Stimulated activated CD8-positive, alpha-beta memory T cell treated with anti-CD3 and anti-CD28 coated beads, Interleukin-7, amount 100 ng/mL, for 1 hour (primary cell): ENCODE measurements at places on chromosomes 3 and 15.
A peak's percentile ranks its signal among the peaks of the same experiment; 100 is the strongest.

GRCh38 chr3:37969596-37970100 is 20.9 kb upstream of the VILL start:
- DNase-seq = no peak

DNA sequence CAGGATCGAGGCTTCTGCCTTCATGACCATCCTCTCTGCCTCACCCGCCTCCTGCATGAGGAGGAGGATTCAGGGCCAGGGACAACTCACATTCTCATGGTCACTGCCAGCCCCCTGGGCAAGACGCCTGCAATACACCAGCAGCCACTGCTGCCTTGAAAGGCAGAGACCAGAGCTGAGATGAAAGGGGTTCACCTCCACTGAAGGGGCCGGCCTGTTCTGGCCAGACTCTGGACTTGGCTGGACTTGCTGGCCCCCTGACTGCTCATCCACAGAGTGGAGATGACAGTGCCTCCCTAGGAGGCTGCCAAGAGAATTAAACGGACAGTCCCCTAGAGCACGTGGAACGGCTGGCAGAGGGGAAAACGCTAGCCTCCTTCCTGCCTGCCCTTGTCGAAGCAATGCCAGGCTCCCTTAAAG is 35.2 kb downstream of the MGLL start:
- no peak for DNase-seq

- no peak for DNase-seq
These were observed 75.3 kb downstream of the RFX7 start for GRCh38 chr15:56168394-56168793.

DNA sequence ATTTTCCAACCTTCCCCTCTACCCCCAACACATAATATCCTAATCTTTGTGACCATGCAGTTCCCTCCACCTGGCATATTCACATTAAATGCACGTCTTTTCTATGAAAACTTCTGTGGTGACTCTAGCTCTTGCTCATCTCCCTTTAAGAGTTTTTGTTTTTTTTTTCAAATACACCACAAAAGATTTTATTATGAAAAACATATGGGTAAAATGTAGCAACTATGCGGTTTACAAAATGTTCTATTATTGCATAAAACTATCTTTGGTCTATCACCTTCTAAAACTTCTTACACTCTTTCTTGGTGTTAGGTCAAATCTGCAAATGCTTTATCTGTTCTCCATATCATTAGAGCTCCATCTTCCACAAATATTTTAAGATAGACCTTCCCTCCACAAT is 38.6 kb upstream of the ADGRG7 start:
- DNase-seq = no peak

- no peak for DNase-seq
These were observed 324.5 kb downstream of the TBL1XR1 start for GRCh38 chr3:176872771-176873209.

GRCh38 chr15:37880009-37880834 is 54.2 kb upstream of the TMCO5A start:
- no peak for DNase-seq

DNA sequence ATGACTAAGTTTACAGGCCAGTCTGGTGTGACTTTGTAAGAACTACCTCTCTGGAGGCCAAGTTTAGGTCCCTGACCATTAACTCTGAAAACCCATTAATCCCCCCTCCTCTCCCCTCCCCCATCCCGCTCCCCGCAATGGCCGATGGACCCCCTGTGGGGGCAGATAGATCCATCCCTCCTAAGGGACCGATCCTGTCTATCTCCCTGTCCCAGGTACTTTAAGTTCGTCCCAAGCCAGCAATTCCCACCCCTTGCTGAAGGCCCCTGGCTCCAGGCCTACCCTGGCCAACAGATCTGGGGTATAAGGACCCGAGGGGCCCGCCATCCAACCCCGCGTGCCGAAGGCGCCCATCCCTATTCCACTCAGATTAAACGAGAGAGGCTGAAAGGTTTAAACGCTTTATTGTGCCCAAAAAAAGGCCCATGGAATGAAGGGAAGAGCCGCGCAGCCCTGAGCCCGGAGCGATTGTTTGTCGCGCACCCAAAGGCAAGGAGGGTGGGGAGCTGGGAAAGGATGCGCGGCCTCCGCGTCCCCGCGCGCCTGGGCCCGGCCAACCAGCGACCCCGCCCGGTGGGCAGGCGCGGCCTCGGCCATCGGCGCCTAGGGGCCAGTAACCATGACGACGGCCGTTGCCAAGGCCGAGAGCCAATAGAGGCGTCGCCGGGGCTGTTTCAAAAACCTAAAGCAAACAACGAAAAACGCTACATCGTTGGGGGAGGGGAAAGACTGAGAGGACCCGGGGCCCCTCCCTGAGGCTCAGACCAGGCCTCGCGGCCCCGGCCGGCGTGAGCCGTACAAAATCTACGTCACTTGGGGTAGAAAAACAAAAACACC is 35.9 kb downstream of the HMCES start:
- no peak for DNase-seq

DNA sequence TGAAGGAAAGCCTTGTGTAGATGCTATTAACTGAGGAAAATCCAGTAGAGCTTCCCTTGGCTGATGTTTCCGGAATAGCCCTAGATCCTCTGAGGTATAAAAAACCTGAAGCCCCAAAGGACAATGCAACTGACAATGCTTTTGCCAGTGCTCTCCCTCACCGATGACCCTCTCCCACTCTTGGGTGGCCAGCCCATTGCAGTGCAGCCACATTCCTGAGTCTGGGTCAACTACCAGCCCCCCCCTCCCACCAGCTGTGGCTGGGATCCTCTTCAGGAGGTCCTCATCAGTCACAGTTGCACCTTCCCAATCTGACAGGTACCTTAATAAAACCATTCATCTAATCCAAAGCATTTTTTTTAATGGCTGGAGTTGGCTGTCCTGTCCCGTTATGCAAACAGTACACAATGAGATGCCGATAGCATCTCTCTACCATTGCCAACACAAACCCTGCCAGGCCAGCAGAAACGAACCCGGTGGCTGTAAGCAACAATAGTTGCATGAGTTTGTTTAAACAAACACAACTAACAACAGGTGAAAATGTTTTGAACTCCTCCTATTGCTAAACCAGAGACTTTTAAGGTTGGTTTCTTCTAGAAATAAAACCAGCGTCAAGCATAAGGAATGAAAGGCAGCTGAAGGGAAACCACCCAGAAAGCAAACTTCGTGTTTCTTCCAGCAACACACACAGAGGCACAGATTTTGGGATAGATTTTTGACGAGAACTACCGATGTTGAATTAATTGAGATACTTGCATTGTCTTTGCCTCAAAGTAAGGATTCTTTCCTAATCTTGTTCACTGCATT is 128.3 kb upstream of the ARHGEF3 start:
- DNase-seq = no peak

DNA sequence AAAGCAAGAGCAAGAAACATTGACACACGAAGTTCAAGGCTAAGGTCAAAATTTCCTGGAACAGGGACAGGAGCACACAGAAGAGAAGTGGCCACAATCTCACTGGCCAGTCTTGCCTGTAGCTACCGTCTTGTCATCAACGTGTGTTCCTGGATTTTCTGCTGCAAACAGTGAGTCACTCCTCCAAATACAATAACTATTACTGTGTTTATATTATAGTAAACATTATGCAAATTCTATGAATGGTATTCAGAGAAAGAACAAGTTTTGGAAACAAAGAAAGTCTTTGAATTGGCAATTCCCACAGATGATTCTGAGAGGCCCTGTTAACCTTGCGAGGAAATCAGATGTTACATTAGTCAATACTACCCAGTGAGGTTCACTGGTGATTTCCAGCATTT is 220.5 kb downstream of the FAM43A start:
- no peak for DNase-seq

DNA sequence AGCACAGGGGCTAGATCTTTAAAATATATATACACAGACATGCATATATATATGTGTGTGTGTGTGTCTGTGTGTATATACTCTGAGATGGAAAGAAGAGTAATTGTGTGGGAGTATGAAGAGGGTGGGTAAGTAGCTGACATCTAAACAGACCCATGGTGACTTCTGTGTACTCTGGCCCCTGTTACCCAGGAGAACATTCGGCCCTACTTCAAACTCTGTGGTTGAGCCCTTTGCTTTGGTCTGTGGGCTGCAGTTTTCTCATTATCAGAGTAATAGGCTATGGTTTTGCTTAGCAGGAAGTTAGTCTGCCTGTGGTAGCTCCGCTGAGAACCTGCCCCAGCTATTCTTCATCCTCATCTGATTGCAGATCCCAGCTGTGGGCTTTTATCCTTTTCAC is 141.4 kb downstream of the RBPMS2 start:
- no peak for DNase-seq

DNA sequence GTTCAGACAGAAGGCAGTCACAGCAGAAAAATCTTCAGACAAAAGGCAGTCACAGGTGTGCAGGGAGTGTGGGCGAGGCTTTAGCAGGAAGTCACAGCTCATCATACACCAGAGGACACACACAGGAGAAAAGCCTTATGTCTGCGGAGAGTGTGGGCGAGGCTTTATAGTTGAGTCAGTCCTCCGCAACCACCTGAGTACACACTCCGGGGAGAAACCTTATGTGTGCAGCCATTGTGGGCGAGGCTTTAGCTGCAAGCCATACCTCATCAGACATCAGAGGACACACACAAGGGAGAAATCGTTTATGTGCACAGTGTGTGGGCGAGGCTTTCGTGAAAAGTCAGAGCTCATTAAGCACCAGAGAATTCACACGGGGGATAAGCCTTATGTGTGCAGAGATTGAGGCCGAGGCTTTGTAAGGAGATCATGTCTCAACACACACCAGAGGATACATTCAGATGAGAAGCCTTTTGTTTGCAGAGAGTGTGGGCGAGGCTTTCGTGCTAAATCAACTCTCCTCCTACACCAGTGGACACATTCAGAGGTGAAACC is 27.6 kb downstream of the ZNF589 start:
- DNase-seq = peak; percentile 30

DNA sequence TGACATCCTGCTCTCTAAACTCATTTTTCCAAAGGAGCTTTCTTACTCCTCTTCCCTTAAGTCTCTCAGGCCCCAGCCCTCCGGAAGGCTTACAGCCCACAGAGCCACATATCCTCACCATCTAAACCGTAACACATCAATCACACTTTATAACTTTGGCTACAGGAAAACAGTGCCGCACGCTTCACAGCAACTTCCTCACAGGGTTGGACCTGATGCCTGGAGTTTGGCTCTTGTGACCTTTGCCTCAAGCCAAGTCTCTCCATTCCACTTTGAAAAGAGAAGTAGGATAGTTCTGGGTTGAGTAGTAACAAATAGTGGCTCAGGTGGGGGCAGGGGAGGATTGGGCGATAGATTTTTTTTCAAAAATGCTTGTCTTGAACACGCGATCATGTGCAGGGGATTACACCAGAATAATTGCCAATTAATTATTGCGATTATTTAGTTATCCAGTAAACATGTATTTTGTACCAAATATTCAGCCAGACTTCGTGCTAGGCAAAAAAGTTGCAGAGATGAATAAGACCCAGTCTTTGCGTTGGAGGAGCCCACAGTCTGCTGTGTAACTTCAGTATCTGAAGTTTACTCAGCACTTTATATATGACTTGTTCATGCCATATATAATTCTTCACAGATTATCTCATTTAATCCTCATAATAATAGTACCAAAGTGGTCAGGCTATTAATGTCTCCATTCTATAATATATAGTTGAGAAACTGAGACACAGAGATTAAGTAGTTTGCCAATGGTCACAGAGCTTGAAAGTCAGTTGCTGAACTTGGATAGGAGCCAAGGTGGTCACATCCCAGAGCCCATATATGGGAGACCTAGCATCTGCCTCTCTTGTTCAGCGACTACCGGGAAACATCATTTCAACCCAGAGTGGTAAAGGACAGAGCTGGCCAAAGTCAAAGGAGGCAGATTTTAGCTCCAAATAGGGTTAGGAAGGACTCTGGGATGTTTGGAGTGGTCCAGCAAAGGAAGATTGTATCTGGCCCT is 2.4 kb upstream of the ETV5 start:
- no peak for DNase-seq

- DNase-seq = no peak
These were observed 19.0 kb downstream of the ALDH1A2 start for GRCh38 chr15:58046467-58046866.

- DNase-seq = no peak
These were observed 117.2 kb upstream of the LRIG1 start for GRCh38 chr3:66618066-66618465.

- DNase-seq = no peak
These were observed 57.2 kb downstream of the MESD start for GRCh38 chr15:80932513-80932815.

DNA sequence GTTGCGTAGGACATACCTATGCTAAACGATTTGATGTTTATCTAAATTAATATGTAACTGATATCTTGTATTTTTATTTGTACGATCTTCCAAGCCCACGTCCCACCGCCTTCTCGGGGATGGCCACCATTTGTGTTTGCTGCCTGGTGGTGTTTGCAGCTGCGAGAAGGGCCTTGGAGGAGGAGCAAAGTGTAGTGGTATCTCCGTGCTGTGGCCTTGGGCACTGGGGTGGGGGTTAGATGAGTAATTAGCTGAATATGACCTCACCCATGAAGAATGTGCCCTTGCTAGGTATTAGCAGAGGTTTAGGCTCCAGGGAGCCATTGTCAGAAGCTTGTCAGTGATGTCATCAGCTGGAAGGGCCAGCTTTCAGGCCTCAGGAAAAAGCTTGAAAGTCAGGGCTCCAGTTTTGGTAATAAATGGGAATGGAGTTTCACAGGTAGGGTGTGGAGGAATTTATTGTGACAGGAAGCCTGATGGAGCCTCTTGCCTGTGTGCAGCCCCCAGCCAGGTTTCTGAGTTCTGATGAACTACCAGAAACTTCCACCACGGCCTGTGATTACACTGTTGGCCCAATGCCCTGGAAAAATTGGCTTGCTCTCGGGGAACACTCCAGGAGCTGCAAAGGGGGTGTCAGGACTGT is 41.0 kb downstream of the FLNB start:
- no peak for DNase-seq

DNA sequence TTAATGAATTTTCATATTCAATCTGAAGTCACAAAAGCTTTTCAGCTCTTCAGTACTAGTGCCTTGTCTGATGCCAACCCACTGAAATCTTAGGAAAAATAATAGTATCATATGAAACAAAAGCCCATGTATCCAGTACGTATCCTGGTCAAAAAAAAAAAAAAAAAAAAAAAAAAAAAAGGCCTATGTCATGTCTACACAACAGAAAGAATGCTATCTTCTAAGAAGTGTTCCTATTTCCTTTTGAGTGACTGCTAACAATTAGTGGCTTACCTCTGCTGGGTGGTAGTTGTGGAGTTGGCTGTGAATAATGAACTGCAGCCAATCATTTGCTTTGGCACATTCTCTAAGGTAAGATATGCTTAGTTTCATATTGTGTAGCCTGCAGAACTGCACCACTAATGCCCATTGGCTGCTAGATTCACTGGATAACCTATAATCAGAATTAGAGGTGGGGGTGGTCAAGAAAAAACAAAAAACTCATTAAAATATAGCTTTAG is 59.6 kb downstream of the EIF3J start:
- no peak for DNase-seq

GRCh38 chr3:60434950-60435349 is 816.3 kb downstream of the FHIT start:
- DNase-seq = no peak
